ENCODE measurements at places on chromosomes 12 and 14.

DNA sequence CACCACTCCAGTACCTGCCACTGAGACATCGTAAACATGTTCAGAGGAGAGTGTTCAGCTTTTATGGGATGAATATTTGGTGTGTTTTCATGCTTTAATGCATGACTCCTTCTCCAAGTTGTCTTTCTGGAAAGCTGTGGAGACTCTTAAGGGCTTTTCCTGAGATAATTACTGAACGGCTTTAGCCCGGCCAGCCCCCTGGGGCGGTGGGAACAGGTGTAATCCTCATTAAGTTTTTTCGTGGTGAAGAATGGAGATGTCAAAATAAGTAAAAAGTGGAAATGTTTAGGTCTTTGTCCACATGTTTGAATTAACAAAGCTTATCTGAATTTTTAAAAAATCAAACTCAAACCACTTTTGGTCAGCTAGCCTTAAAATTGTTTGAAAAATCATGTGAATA lies 1.5 kb downstream of the SYNE2 start:
- DNase-seq, result no peak

DNA sequence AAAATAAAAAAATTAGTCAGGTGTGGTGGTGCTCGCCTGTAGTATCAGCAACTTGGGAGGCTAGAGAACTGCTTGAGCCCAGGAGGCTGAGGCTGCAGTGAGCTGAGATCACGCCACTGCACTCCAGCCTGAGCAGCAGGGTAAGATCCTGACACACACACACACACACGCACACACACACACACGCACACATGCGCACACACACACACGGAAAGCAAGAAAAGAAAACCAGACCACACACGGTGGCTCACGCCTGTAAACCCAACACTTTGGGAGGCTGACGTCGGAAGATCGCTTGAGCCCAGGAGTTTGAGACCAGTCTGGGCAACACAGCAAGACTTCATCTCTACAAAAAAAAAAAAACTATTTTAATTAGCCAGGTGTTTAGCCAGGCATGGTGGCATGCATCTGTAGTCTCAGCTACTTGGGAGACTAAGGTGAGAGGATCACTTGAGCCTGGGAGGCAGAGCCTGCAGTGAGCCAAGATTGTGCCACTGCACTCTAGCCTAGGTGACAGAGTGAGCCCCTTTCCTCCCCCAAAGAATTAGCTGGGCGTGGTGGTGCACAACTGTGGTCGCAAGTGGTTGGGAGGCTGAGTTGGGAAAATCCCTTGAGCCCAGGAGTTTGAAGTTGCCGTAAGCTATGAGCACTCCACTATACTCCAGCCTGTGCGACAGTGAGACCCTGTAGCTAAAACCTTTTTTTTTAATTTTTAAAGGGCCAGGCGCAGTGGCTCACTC lies 44.5 kb downstream of the HECTD1 start:
- no peak for DNase-seq

DNA sequence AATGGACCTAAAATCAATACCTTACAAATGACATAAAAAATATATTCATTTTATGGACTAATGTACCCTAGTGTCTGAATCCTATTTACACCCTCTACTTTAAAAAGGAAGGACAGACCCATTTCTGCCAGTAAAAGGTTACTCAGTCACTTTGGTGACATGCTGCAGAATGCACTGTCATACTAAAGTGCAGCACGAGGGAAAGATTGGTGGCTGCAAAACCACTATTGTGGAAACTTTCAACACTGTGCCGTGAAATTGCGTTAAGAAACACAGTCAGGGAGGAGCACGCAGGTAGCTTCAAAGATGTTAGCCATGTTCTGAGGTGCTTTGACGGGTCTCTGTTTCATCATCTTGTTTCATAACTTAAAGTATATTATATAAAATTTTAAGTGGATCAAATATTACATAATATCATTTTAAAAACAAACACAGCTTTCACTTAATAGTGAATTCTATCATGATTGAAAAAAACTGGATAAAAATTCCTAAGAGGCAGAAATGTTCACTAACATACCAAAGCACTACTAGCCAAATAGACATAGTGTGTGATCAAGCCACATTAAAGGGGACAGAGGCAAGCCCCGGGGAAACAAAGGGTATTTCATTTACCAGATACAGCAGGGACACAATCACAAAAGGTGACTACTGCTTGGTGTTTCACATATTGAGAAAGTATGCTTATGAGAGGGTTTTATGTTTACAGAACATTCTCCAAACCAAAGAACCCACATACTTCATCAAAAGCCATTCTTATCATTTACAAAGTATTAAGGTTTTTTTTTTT lies 330.8 kb upstream of the SOX5 start:
- peak; percentile 2 for DNase-seq

DNA sequence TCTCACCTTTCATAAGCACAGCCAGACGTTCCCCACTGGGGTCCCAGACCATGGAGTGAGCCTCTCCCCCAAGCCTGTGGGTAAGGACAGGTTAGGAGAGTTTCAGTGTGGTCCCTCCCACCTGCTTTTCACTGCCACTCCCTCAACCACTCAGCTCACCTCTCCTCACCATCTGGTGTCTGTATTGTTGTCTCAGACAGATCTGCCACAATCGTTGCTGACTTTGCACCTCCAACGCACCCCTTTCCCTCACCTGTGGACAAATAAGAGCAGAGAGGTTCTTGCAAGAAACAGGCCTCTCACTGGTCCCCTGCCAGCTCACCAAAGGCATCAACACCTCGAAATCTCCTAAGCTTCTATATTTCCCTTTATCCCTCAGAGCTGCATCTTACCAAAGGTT lies 8.8 kb downstream of the MYG1 start:
- DNase-seq, result no peak

- peak; percentile 79 for DNase-seq
Observed at GRCh38 chr12:31682136-31682962, 22.9 kb downstream of the ETFBKMT start.

All from MV-4-11 (cell line).